ENCODE measurements at places on chromosomes 2 and 18.
A peak's percentile ranks its signal among the peaks of the same experiment; 100 is the strongest.

- no peak for DNase-seq
These were observed 673.5 kb downstream of the IRS1 start for GRCh38 chr2:226126104-226126503.

DNA sequence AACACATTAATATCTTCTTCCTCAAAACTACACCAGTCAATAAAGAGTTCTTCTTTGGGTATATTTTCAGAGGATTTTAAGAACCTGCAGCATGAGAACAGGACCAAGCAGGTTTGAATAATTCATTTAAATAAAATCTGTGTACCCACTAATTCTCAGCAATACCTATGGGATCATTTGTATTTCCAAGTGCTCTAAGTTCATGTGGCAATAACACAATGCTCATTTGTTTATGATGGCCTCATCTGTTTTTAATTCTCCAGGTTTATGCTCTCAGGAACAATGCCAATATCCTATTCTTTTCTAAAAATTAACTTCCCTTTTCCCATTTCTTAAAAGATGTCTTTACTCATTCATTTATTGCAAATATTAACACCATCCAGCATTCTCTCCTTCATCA is 264.7 kb downstream of the METTL4 start:
- no peak for DNase-seq

- no peak for DNase-seq
These were observed 559.9 kb upstream of the ID2 start for GRCh38 chr2:8121826-8122513.

GRCh38 chr2:27255660-27256059 is 7.2 kb downstream of the SLC30A3 start:
- DNase-seq: no peak

- no peak for DNase-seq
These were observed 121.8 kb upstream of the TMEM200C start for GRCh38 chr18:6017171-6017570.

DNA sequence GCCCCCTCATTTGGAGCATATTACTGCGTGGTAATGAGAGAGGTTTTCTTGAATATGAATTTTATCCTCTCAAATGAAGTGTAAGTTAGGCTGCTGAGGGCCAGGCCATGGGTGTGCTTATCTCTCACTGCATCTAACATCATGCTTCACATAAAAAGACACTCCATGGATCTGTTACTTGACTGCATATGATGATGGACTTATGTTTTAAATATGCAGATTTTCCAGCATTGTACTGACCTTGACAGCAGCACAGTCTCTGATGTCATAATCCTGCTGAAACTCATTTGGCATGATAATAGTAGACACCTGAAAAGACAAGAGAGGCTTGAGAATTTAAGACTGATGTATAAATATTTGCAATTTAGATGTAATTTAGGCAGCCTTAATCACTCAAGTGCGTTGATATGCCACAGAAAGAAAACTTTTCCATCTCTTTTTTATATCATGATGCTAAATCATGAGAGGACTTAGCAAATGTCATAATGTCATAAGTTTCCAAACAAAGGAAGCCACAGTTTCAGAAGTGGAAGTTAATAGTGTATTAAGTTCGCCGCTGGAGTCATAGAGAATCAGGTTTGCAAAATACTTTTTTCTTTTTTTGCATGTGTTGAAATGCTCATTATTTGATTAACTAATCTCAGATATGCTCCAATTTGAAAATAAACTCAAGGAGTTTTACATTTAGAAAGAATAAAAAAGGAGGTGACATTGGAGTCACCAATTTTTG is 62.7 kb upstream of the CD302 start:
- DNase-seq: no peak

DNA sequence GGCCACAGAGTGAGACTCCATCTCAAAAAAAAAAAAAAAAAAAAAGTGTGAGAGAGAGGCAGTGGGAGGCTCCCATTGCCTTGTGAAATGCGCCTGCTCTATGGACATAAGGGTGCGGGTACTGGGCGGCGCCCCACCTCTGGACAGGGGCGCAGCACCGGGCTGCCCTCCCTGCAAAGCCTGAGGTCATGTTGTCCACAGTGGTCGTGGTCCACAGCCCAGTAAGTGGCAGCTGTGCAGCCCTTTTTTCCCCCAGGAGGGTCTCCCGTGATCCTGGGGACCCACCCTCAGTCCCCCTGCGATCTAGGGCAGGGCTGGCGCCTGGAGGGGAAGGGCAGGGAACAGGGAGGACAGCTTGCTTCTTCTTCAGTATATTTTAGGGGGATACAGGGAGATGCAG is 37.8 kb downstream of the LPIN1 start:
- no peak for DNase-seq

GRCh38 chr2:778731-779350 is 101.6 kb upstream of the TMEM18 start:
- no peak for DNase-seq

GRCh38 chr2:152173831-152174230 is 1.7 kb downstream of the STAM2 start:
- no peak for DNase-seq

GRCh38 chr2:30155202-30155601 is 8.4 kb downstream of the YPEL5 start:
- no peak for DNase-seq

DNA sequence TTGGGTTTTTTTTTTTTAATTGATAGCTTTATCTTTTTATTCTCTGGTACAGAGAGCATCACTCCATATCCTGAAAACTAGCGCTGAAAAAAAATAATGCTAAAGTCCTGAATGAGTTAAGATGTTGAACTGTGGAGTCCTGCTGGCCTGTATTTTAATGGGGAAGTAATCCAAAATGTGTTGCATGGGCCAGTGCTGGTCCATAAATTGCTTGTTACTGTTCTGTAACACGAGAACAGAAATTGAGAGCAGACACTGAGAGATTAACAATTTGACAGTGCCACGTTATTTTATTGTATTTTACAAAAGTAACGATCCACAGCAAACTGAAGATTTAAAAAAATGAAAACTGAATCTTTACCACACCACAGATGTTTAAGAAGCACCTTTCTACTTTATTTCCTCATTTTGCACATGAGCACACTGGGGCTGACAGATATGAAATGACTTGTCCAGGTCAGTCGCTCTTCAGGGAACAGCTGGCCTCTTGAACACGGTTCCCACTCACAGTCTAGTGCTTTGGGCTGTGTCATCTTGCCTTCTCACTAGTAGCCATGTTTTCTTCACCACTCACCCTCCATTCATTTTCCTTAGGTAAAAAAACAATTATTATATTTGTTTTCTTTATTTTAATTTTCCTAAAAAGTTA is 35.3 kb downstream of the ZCCHC2 start:
- DNase-seq: no peak

- no peak for DNase-seq
These were observed 27.9 kb downstream of the PSMD1 start for GRCh38 chr2:231084565-231084964.

GRCh38 chr18:75554176-75554575 is 126.7 kb upstream of the SMIM21 start:
- no peak for DNase-seq

DNA sequence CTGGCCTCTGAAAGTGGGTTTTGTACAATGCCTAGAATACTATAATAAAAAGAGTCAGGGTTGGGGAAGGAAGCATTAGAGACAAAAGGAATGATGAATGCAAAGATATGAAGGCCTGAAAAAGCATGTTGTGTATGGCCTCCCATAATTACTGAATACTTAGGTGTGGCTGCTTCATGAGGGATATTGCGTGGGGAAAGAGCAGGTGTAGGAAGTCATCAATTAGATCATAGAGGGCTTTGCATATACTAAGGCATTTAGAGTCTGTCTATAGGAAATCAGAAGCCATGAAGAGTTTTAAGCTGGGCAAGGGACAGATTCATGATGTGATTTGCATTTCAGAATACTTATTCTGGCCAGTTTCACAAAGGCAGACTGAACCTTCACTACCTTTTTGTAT is 48.2 kb downstream of the NCOA1 start:
- no peak for DNase-seq

DNA sequence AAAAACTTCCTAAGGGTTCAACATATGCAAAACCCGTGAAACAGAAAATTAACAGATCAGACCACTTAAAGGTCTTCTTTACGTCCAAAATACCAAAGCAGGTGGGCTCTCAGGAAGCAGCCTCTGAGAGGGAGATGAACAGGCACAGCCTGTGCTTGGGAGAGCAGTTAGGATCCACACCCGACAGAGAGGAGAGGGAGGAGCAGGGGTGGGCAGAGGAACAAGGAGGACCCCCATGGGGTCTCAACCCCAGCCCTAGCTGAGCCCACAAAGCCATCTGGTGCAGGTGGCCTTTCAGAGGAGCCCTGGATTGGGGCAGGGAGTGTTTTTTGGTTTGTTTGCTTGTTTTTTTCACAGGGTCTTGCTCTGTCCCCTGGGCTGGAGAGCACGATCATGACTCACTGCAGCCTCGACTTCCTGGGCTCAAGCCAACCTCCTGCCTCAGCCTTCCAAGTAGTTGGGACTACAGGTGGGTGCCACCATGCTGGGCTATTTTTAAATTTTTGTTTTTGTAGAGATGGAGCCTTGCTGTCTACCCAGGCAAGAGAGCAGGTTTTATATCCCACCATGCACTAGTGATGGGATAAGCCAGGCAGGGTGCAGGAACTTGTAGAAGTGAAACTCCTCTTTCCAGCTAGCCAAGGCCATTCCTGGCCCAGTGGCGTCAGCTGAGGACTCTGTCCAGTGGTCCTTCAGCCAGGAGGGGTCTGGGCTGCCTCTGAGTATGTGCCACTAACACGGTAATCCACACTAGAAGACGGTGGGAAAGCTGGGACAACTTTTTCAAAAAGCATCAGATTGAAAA is 154.1 kb upstream of the HDAC4 start:
- DNase-seq: no peak

- DNase-seq: peak; percentile 46
These were observed 497.6 kb upstream of the FAM98A start for GRCh38 chr2:34096562-34097171.

DNA sequence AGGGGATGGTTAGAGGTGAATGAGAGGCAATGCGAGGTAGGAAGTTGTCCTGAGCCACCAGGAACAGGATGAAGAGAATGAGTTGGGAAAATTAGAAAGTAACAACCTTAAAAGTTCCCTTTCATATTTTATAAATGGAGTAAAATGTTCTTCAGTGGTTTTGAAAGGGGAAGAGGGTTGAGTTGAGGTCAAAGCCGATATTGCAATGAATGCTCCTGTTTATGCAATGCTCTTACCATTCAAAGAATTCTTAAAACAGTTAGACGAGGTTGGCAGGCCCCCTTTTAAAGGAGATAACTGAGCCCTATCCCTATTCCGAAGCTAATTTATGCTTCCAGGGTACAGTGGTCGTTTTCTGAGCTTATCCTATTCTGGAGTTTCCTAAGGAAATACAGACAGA is 2110.3 kb upstream of the CELF4 start:
- DNase-seq: no peak

DNA sequence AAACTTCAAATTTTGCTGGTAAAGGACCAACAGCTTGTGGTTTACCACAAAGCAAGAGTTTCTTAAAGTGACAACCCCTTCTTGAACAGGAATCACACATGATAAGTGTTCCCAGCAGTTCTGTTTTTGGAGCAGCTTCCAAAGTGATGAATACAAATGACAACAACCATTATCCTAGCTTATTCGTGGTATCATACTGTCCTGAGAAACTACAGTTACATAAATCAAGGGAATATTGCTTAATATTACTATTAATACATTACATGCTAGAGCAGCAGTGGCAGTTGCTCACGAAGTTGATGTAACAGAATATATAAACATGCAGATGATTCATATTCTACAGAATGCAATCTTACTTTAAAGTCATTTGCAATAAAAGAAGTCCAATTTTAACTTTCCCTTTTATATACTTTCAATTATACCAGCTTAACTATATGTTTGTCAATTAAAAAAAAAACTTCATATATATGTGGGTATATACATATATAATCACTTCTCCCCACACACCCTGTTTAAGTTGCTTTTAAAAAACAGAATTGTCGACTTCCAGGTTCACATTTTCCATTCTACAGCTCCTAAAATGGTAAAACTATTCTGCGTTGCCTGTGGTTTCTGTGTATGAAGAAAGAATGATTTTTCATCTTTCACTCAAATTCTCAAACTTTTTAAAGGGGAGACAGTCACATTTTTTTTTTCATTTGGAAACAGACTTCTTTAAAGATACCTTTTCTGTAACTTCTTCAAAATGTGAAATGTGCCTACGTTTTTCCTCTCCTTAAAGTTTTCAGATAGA is 713.6 kb downstream of the TDRD15 start:
- DNase-seq: no peak

GRCh38 chr2:65377556-65378192 is 54.7 kb downstream of the SPRED2 start:
- no peak for DNase-seq

DNA sequence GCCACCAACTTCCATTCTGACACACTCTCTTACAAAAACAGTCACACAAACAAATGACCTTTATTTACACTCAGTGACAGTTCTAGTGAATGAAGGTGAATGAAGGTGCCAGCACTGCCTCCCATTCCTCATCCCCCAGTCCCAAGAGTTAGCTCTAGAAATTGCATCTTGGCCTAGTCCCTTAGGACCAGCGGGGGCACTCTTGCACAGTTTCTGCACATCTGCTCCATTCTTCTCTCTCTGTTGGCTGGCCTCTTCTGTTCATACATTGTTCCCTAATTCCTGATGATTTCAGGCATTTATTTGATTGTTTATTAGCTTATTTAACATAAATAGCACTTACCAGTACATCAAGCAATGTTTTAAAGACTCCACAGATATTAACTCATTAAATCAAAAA is 30.9 kb downstream of the GAREM1 start:
- no peak for DNase-seq

- DNase-seq: no peak
These were observed 117.4 kb upstream of the RPRM start for GRCh38 chr2:153595939-153596338.
